ENCODE measurements at places on chromosomes 4 and X.

GRCh38 chr4:83832110-83832825 lies 296.4 kb downstream of the GPAT3 start:
- no peak for DNase-seq

GRCh38 chr4:5357870-5358269 lies 306.6 kb downstream of the STK32B start:
- peak; percentile 2 for DNase-seq

DNA sequence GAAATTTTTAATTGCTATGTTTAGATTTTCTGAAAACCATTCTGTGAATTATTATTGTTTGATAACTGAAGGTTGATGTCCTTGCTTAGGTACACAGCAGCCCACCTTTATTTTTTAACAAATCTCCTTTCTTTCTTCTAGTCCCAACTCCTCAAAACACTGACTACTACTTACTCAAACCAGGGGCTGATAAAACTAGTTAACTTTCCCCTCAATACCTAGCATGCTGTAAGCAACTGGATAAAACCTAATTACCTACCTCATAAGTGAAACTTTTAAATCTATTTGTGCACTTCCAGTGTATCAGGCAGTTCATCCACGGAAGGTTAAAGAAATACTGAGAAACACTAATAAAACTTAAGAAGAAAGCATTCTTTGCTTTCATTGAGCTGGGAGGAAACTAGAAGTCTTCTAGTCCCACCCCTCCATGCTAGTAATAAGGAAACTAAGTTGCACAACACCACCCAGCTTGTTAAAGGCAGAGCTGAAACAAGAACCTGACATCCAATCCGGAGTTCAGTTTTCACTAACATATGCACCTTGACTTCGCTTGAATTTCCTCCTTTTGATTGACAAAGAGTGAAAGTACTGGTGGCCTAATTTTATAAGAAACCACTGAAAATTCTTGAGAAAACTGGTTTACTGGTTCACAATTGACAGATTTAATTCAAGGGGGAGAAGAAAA lies 180.2 kb upstream of the TET2 start:
- peak; percentile 7 for DNase-seq

DNA sequence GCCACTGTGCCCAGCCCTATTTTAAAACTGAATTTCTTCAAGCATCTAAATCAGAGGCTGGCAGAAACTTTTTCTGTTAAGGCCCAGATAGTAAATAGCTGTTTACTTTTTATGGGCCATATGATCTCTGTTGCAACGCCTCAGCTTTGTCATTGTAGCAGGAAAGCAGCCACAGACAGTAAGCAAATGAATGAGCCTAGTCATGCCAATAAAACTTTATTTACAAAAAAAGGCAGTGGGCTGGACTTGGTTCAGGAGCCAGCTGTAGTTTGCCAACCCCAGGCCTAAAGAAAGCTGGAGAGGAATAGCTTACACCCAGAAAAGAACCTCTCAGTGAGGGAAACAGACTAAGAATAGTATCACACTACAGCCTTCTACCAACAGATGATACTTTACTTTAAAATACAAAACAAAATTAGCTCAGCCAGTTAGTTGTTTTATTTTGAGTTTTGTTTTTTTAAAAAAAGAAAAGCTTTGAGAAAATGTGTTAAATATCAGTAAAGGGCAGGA lies 25.5 kb downstream of the CHST7 start:
- no peak for DNase-seq

GRCh38 chr4:107044170-107044569 lies 8.1 kb upstream of the DKK2 start:
- peak; percentile 27 for DNase-seq

DNA sequence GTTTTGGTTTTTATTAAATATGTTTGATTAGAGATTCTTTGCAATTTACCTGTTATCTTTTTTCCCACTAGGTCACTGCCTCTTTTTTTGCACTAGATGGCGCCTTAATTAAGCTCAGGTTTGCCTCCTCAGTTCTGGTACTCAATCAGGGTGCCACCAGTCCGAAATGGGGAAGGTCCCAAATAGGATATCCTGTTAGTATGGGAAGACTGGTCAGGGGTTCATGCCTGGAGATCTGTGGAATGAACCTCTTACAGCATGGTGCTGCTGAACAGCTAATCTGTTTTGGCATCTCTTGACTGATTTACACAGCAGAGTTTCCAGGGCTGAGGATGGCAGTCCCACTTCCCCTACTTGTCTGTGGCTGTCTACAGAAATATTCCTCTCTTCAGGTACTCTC lies 24.2 kb upstream of the VSIG1 start:
- peak; percentile 45 for DNase-seq

GRCh38 chrX:86263526-86263925 lies 115.3 kb downstream of the DACH2 start:
- DNase-seq, result no peak

DNA sequence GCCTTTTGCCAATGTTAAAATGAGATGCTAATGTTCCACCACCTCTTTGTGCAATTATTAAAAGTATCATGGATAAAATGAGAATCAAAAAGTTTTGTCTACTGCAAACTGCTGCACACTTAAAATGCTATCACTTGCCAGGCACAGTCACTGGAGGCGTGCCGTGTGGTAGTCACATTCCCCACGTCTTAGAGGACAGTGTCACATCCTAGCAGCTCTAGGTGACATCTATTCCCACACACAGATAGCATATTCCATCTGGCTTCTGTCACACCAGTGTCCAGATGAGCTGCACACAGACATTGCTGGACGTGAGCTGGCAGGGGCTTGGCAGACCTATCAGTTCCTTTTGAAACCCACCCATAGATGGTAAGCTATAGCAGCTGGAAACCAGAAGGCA lies 47.0 kb downstream of the NSG1 start:
- no peak for DNase-seq

DNA sequence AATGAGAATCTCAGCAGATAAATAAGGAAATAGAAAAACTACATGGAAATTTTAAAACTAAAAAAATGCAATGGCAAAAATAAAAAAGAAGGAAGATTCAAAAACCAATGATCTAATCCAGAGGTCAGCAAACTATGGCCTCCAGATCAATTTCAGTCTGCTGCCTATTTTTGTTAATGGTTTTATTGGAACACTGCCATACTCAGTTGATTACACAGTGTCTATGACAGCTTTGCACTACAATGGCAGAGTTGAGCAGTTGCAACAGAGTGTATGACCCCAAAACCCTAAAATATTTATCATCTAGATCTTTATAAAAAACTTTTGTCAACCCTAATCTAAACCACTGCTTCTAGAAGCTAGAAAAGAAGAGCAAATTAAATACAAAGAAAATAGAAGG lies 170.3 kb downstream of the RAB28 start:
- no peak for DNase-seq

DNA sequence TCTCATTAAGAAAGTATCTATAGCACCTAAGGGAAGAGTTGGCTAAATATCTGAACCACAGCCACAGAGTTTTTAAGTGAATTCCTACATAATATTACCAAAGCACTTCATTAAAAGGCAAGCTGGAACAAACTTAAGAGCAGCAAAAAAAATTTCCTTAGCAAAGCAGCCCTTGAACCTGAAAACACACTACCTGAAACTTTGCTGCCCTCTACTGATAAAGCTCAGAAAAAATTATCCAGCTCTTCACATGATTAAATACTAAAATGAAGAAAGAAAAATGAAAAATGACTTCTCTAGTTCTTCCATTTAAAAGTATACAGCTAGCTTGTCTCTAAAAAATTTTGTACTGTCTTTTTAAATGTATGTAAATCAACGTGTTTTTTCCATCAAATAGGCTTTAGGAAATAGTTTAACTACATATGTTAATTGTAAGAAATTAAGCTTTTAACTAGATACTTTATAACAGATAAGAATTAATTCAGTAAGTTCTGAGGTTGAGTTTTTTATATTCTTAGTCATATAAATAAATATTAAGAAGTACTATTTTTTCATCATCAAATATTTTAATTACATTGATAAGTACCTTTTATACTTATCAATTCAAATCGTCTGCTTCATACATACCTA lies 156.1 kb downstream of the STPG2 start:
- DNase-seq, result peak; percentile 17

GRCh38 chr4:132504438-132504837 lies 644.7 kb upstream of the PCDH10 start:
- DNase-seq, result no peak

GRCh38 chrX:68598841-68599240 lies 48.6 kb upstream of the STARD8 start:
- DNase-seq, result no peak

- peak; percentile 65 for DNase-seq
These were observed 409.8 kb upstream of the GALNT7 start for GRCh38 chr4:172758586-172759340.

All from fibroblast of the aortic adventitia (primary cell).